Cardiac muscle cell (in vitro differentiated cells and primary cell): ENCODE measurements at places on chromosomes 4 and X.
A peak's percentile ranks its signal among the peaks of the same experiment; 100 is the strongest.

GRCh38 chr4:53520116-53520515 lies 71.2 kb downstream of the LNX1 start:
- H3K27ac ChIP-seq: peak overlapping the region; percentile 18
- no peaks in the 10 kb centered on the region for H3K27me3 ChIP-seq
- peak; percentile 48 for DNase-seq
- no peak overlapping the region for H3K4me3 ChIP-seq
- H3K4me1 ChIP-seq: peaks cover 42% of the 10 kb centered on the region

DNA sequence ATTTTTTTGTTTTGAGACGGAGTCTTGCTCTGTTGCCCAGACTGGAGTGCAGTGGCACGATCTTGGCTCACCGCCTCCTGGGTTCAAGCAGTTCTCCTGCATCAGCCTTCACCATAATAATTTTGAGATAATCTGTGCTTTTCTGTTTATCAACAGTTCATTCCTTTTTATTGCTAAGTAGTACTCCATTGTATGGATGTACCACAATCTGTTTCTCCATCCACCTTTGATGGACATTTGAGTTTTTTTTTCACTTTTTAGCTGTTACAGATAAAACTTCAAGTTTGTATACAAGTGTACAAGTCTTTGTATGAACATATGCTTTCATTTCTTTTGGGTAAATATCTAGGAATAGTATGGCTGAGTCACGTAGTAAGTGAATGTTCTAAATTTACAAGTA lies 9.0 kb downstream of the FUNDC2 start:
- DNase-seq: no peak
- H3K27me3 ChIP-seq: no peaks in the 10 kb centered on the region
- H3K27ac ChIP-seq: no peak overlapping the region
- H3K4me1 ChIP-seq: no peaks in the 10 kb centered on the region

DNA sequence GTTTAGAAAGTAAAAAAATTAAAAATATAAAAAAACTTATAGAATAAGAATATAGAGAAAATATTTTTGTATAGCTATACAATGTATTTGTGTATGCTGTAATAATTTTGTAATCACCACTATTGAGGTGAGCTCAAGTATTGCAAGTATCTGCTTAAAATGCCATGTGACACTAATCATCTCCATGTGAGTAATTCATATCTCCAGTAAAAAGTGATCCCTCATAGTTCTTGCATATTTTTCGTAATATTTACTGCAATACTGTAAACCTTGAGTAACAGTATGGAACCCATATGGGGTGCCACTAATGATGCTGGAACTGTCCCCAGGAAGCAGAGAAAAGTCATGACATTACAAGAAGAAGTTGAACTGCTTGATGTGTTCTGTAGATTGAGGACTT lies 43.2 kb upstream of the HUWE1 start:
- no peaks in the 10 kb centered on the region for H3K36me3 ChIP-seq
- H3K4me3 ChIP-seq: no peak overlapping the region
- DNase-seq: no peak

DNA sequence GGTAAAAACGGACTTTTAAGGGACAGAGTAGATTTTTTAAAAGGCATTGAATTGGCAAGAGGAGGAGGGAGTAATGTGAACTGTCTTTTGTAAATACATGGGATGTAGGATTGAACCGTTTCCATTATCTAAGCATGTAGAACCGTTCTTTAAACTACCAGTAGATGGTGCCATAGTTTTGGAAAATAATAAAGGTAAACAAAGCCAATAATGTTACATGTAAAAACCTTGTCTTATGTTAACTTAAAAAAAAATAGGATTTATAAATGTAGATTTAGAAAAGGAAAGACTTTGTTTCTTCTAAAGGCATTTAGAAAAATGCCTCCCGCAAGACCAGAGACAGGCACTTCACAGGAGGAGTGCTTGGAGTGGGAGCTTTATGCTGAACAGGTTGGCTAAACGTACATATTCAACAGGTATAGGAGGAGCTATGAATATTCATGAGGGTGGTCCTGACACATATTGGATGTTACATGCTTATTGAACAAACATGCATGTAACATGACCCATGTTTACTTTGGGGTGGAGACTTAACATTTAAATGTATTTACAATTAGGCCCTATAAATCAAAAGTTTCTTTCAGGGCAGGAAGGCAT lies 45.5 kb upstream of the FAM241A start:
- no peak overlapping the region for H3K27ac ChIP-seq
- no peaks in the 10 kb centered on the region for H3K36me3 ChIP-seq
- peak; percentile 55 for DNase-seq
- no peak overlapping the region for H3K4me3 ChIP-seq
- no peaks in the 10 kb centered on the region for H3K27me3 ChIP-seq

DNA sequence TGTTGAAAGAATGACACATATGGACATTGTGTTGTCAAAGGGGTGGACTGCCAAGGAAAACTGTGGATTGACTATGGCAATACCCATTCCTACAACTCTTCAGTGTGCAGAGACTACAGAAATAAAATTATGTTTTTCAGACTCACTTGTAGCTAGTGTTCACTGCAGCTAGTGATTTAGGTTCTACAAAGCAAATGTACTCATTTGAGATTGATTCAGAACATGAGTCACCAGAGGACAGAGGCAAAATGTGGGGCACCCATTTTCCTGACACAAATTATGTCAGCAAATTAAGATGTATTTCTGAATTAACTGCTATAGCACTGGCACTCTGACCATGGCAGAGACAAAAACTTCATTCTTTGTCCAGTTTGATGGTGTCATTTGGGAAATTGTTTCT lies 40.7 kb downstream of the SPCS3 start:
- no peaks in the 10 kb centered on the region for H3K4me1 ChIP-seq
- DNase-seq: no peak
- no peaks in the 10 kb centered on the region for H3K36me3 ChIP-seq
- no peak overlapping the region for H3K27ac ChIP-seq
- no peak overlapping the region for H3K4me3 ChIP-seq

- no peaks in the 10 kb centered on the region for H3K27me3 ChIP-seq
- no peak overlapping the region for H3K4me3 ChIP-seq
- no peak overlapping the region for H3K27ac ChIP-seq
- DNase-seq: no peak
- H3K4me1 ChIP-seq: no peaks in the 10 kb centered on the region
Observed at GRCh38 chr4:162847945-162848549, 318.6 kb downstream of the NAF1 start.

DNA sequence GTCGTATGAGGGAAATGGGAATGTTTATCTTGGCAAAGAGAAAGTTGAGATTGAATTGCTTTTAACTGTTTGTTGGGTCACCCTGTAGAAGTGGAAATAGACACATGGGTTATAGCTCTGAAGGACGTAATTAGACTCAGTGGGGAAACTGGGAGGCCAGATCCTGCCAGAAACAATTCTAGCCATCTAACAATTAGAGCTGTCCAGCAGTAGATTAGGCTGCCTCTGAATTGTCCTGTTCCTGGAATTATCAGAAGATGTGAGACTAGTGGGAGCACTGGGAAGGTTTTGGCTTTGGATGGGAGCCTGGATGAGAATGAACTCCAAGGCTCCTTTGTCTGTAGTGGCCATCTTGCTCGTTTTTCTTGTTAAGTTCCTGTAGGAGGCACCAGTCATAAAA lies 61.9 kb upstream of the IGFBP7 start:
- no peaks in the 10 kb centered on the region for H3K36me3 ChIP-seq
- no peaks in the 10 kb centered on the region for H3K4me1 ChIP-seq
- no peak for DNase-seq
- H3K4me3 ChIP-seq: no peak overlapping the region

DNA sequence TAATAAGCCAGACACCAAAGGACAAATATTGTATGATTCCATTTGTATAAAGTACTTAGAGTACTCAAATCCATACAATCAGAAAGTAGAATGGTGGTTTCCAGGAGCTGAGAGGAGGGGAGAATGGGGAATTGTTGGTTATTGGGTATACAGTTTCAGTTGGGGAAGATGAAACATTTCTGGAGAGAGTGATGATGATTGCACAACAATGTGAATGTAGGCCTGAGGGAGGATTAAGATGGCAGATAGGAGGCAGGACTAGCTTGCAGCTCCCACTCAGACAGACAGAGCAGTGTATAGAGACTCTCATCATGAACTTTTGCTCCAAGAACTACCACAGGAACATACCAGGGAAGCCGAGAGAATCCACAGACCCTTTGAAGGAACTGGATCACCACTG lies 75.7 kb upstream of the PAK3 start:
- no peaks in the 10 kb centered on the region for H3K4me1 ChIP-seq
- no peak for DNase-seq
- H3K27ac ChIP-seq: no peak overlapping the region
